Bone marrow (tissue), 2 donors: ENCODE measurements at places on chromosomes 6 and 20.
A peak's percentile ranks its signal among the peaks of the same experiment; 100 is the strongest.

GRCh38 chr6:117776441-117776840 lies 101.2 kb downstream of the NUS1 start:
- DNase-seq, result no peak

- no peak for DNase-seq
These were observed 9.8 kb upstream of the TLDC2 start for GRCh38 chr20:36866164-36866563.

- no peak for DNase-seq
These were observed 8.9 kb downstream of the CD164 start for GRCh38 chr6:109373331-109373730.

GRCh38 chr6:167787896-167788562 lies 38.7 kb upstream of the AFDN start:
- DNase-seq, result no peak

- no peak for DNase-seq
These were observed 54.6 kb downstream of the PPARD start for GRCh38 chr6:35396991-35397390.

DNA sequence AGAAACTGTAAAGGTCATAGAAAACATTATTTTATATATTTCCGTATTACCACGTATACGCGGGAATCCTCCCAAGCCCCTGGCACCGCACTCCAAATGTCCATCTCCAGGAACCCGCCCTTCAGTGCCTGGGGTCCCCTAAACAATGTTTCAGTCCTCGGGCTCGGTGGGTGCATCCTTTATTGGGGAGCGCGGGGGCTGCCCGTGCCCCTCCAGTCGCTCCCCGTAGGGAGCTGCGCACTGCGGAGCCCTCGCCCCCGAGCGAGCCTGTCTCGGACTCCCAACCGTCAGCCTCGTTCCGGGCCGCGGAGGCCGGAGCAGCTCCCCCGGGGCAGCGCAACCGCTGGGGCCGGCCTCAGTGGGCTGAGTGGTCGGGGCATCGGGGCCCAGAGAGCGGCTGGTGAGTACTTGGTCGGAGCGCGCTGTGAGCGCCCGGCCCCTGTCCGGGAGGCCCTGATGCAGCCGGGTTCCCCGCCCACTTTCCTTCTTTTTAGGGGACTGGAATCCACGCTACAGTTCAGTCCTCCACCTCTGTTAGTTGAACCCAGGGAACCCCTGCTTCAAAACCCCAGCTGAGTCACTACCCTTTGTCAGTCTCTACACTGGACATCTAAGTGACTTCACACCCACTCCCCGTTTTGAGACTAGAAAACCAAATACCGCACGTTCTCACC lies at the start of gene DNAH8:
DNAH8 (plus strand) TSS at position 296 of the 674 bp plus-strand sequence. CDS start 7,499 bp downstream, outside the sequence.
- DNase-seq, result no peak

- no peak for DNase-seq
These were observed 47.5 kb downstream of the RNASET2 start for GRCh38 chr6:166908811-166909210.

- DNase-seq, result no peak
These were observed 20.4 kb downstream of the PDE7B start for GRCh38 chr6:135871878-135872277.

DNA sequence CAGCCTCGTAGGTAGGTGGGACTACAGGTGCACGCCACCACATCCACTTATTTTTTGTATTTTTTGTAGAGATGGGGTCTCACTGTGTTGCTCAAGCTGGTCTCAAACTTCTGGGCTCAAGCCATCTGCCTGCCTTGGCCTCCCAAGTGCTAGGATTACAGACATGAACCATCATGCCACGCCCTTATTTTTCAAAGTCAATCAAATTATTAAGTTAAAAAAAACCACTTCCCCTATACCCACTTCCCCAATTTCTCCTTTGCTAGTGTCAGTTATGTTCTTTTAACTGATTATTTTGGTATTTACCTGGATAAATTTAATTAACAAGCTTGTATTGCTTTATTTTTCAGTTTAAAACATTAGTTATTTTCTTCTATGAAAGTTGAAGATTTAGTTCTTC lies 49.6 kb downstream of the RIOK1 start:
- no peak for DNase-seq

DNA sequence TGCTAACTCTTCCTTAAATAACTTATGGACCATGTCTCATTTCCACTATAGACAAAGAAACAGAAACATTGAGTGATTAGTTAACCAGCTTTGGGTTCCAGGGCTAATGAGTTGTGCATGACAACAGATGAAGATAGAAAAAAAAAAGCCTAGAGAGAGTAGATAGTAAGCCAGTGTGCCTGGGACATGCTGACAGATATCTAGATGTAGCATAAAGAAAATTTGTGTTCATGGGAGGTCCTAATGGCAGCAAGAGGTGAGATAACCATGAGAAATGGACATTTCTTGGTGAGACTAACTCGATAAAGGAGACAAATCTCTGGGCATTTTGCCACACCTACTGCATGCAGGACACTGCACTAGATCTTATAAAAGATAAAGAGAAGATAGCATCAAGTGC lies 2.8 kb upstream of the BTN3A3 start:
- no peak for DNase-seq

DNA sequence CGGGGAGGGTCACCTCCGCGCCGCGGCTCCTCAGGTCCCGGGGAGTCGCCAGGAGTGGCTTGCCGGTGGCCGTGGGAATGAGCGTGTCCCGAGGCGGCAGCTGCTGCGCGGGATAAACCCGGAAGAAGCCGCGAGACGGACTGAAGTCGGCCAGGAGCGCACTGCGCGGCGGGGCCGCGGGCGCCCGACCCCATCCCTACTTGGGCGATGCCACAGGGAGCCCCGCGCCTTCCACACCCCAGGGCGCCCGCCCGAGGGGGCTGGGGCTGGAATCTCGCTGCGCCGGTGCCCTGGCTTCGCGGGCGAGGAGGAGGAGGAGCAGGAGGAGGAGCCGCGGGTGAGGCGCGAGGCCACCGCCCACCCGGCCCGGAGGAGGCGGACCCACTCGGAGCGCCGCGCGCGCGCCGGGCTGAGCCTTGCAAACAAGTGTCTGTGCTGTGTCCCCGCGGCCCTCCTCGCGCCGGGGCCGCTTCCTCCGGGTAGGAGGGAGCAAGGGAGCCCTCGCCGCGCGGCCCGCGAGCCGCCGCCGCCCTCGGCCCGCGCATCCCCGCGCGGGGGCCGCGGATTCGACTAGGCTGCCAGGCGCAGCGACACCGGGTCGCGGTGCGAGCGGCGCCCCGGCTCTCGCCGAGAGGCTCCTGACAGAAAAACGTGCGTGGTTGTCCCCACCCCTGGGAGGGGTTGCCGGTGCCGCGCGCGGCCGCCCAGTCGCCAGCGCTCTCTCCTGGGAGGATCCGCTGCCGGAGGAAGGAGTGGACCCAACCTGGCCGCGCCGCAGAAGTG lies at the start of gene ZDHHC14:
ZDHHC14 (plus strand) TSS at position 412 of the 783 bp plus-strand sequence.
- peak; percentile 93 for DNase-seq
